ENCODE measurements at places on chromosomes 11 and 22.

- no peak for DNase-seq
Measured at GRCh38 chr22:18070556-18071306, 7.1 kb upstream of the PEX26 start.

DNA sequence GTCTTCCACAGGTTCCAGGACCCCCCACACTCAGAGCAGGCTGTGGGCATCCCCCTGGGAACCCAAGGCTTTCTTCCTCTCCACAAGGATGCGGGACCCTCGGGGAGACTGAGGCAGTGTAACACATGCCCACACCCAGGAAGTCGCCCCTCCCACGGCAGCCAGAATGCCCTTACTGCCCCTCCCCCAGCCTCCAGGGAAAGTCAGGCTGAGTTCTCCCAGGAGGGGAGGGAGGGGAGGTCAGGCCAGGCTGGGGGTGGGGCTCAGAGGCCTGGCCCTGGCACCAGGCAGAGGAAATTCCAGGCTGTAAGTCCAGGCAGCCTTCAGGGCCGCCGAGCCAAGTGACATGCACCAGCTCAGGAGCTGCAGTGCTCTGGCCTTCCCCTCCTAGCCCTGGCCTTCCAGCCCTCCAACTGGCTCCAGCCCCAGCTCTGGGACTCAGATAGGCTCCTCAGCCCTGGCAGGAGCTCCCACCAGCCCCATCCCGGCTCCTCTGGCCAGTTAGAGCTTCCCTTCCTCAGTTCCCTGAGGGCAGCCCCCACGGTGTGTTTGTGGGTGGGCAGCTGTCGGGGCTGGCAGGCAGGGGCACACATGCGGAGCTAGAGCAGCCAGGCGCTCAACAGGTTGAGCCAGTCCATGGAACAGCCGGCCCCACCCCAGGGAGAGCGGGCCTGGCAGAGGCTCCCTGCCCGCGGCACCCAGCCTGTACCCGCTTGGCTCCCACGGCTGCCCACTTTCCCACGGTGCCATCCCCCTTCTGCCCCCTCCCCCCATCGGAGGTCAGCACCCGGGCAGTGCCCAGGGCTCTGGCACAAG, 3.6 kb downstream of the BCL9L start:
- DNase-seq: peak; percentile 90

- no peak for DNase-seq
Measured at GRCh38 chr22:37283393-37283937, 1.2 kb downstream of the CYTH4 start.

DNA sequence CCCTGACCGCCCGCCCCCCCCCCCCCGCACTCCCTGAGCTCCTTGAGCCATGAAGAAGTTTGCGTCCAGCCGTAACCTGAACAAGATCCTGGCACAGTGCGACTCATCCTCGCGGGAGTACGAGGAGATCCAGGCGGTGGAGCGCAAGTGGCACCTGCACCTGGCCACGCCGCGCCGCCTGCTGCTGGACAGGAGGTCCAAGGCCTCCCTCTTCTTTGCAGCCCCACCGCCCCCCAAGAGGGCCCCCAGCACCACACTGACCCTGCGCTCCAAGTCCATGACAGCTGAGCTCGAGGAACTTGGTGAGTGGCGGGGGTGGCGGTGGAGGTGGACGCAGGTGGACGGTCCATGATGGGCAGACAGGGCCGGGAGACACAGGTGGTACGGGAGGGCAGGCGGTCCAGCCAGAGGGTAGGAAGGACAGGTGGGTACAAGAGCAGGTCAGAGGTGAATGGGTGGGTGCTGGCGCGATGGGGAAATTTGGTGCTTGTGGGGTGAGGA, 32.1 kb upstream of the ACR start:
- no peak for DNase-seq

GRCh38 chr11:72864702-72865655, 50.8 kb downstream of the ATG16L2 start:
- no peak for DNase-seq
